Amniotic epithelial cell (primary cell): ENCODE measurements at places on chromosomes 6 and 20.
A peak's percentile ranks its signal among the peaks of the same experiment; 100 is the strongest.

DNA sequence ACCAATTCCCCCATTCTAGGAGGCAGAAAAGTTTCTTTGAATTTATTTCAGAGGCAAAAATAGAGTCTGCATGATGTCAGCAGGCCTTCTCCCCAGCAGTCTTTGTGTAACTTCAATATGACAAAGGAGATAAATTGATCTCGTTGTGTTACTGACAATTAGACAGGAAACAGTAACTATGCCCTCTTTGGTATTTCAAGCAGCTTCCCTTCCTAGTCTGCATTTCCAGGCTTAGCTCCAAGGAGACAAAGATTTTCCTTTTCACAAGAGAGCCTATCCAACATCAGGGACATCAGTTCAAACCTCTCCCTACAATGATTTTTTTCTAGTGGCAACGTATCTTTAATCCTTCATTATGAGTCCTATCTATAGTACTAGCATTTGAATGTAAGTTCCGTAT lies 245.9 kb upstream of the HSF2 start:
- DNase-seq, result no peak

GRCh38 chr6:8941577-8941976 lies 506.2 kb upstream of the SLC35B3 start:
- no peak for DNase-seq

DNA sequence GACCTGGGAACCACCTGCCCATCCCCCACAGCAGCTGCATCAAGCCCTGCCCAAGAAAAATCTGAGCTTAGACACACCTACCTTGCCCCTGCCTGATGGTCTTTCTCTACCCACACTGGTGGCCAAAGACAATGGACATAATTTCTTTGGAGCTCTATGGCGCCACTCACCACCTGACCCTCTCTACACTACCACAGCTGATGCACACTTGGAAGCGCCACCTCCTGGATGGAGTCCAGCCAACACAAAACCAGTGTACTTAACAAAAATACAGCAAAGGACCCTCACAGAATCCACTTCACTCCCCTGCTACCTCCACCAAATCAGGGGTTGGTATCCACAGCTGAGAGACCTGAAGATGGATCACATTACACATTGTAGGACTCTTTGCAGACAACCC lies 39.7 kb upstream of the CLVS2 start:
- DNase-seq, result no peak

GRCh38 chr6:129946439-129947140 lies 71.8 kb upstream of the L3MBTL3 start:
- no peak for DNase-seq

GRCh38 chr6:82691997-82692396 lies 328.4 kb downstream of the TPBG start:
- no peak for DNase-seq

GRCh38 chr6:149140137-149140909 lies 177.2 kb upstream of the TAB2 start:
- DNase-seq, result peak; percentile 52

- peak; percentile 47 for DNase-seq
Observed at GRCh38 chr6:17393892-17394631, 667 bp downstream of the CAP2 start.

- no peak for DNase-seq
Observed at GRCh38 chr6:13046084-13046483, 282.3 kb downstream of the TBC1D7 start.

- peak; percentile 29 for DNase-seq
Observed at GRCh38 chr20:5056801-5057599, 55.7 kb upstream of the SLC23A2 start.

- DNase-seq, result peak; percentile 63
Observed at GRCh38 chr6:72916906-72917305, 295.0 kb downstream of the KCNQ5 start.

- DNase-seq, result no peak
Observed at GRCh38 chr20:24459733-24460132, 9.7 kb upstream of the SYNDIG1 start.

DNA sequence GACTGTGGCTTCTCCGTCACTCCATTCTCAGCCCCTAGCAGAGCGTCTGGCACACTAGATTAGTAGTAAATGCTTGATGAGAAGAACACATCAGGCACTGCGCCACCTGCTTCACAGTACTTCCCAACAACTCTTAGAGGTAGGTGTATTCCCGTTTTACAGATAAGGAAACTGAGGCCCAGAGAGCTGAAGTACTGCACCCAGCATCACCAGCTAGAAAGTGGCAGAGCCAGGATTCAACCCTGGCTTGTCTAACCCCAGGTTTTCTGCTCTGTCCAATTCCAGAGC lies 3.5 kb downstream of the PRND start:
- no peak for DNase-seq

GRCh38 chr6:12361042-12361765 lies 71.0 kb downstream of the EDN1 start:
- no peak for DNase-seq

GRCh38 chr20:11891077-11891775 lies 26.5 kb upstream of the BTBD3 start:
- DNase-seq, result peak; percentile 18

DNA sequence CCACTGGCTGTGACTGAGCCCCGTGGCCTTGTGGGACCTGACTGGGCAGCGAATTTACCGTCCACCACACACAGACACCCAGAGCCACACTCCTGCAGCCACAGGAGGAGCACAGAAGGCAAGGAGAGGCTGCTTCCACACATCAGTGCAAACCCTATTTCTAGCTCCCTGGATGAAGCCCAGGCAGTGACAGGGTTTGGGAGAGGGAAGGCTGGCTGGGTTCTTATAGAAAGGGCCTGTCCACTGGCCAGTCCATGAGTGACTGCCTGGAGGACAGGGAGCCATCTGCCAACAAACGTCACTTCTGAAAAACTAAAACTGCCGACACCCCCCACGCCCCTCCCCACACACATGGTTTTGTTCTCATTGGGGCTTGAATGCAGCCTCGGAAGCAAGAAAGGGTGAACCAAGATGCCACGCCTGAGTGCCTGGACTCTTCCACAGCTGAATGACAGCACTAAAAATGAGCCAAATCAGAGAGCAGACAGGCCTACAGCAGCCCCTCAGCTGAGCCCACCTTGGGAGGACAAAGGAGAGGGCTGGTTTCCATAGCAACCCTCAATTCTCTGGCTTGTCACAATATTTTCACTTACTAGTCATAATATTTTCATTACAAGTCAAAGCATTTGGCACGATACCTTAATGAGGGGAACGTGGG lies 38.4 kb downstream of the RRBP1 start:
- DNase-seq, result no peak

DNA sequence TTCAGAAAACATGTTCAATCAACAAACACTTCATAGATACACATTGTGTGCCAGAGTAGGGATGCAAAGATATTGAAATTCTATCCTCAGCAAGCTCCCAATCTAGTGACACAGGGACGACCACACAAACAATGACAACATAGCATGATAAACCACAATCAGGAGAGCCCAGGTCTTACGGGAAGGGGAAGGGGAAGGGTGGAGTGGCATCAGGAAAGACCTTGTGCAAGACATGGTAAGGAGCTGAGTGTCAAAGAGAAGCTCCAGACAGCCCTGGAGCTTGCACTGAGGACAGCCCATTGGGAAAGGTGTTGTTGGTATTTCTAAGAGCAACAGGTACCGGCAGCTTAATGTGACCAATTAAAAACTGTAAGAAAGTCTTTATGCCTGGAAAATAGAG lies 103.6 kb downstream of the PDE7B start:
- no peak for DNase-seq

GRCh38 chr6:157089851-157090250 lies 233.5 kb downstream of the TMEM242 start:
- DNase-seq, result no peak

- DNase-seq, result no peak
Observed at GRCh38 chr6:45688180-45688579, 310.4 kb upstream of the SUPT3H start.

- no peak for DNase-seq
Observed at GRCh38 chr6:52117352-52117751, 29.9 kb upstream of the PKHD1 start.

- no peak for DNase-seq
Observed at GRCh38 chr20:58223358-58223941, 5.0 kb downstream of the ANKRD60 start.

GRCh38 chr6:134145786-134146185 lies 93.4 kb upstream of the SLC2A12 start:
- peak; percentile 86 for DNase-seq

DNA sequence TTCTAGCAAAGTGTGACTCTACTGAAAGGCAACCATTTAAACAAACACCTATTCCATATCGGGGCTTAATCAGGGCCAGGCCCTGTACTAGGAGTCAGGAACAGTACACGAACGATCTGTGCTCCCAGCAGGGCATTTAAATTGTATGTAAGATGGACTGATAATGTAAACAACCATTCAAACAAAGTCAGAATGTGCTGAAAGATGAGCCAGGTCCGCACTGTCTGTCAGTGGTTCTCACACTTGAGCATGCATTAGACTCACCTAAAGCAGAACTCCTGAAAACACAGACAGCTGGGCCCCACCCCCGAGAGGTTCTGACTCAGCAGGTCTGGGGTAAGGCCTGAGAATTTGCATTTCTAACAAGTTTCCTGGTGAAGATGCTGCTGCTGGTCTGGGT lies 81.6 kb downstream of the PXDC1 start:
- DNase-seq, result no peak

DNA sequence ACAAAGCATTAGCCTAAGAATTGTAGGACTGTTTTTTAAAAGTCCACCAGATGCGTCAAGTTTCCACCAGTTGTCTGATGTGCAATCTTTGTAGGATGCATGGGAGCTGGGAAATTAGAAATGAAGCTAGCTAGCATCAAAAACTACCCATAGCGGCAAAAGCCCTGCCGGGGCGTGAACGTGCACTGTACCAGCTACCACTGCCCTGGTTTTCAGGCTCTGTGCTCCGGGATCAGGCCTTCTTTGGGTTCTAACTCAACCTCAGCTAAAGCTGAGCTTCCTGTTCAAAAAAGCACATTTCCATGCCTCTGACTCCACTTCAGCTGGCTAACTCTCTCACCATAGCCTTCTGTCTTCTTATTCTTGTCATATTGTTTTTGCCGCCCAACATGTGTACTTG lies 26.9 kb upstream of the FUCA2 start:
- DNase-seq, result no peak

- peak; percentile 91 for DNase-seq
Observed at GRCh38 chr6:23349521-23350147, 776.4 kb upstream of the NRSN1 start.

DNA sequence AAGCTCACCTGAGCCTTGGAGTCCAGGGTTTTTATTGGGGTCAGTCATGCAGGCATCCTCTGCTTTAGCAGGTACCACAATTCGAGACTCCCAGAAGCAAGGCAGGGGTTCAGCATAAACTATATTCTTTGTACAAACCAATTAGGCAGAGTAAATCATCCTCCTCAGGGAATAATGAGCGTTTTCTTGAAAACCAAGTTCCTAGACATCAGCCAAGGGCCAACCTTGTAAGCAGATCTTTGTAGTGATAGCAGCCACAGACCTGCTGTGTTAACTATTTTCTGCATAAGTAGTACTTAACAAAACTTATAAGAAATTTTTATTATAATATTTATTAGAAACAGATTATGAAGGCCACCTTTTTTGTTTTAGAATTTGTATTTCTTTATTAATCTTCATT lies 74.7 kb downstream of the STXBP5 start:
- DNase-seq, result peak; percentile 34

DNA sequence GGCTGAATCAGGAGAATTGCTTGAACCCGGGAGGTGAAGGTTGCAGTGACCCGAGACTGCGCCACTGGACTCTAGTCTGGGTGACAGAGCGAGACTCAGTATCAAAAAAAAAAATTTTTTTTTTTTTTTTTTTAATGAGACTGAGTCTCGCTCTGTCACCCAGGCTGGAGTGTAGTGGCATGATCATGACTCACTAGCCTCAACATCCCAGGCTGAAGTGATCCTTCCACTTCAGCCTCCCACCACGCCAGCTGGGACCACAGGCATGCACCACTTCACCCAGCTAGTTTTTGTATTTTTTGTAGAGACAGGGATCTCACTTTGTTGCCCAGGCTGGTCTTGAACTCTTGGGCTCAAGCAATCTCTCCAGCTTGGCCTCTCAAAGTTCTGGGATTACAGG lies 53.3 kb downstream of the MYO6 start:
- DNase-seq, result peak; percentile 15

- DNase-seq, result no peak
Observed at GRCh38 chr20:45470937-45471336, 1.4 kb downstream of the WFDC2 start.

DNA sequence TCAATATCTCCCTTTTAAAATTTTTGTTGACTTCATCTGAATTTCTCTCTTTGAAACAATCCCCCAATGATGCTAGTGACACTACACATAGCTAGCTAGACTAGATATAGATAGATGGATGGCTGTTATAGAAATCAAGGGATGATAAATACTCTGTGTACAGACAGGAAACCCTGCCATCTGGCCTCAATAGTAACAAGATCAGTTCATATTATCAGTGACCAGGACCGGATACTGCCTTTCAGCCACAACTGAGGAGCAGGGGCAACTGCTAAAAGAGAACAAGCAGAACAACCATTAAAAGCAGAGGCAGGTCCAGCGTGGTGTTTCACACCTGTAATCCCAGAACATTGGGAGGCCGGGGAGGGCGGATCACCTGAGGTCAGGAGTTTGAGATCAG lies 118.3 kb upstream of the FAM184A start:
- no peak for DNase-seq

GRCh38 chr6:159640722-159641482 lies 52.1 kb downstream of the SOD2 start:
- no peak for DNase-seq

DNA sequence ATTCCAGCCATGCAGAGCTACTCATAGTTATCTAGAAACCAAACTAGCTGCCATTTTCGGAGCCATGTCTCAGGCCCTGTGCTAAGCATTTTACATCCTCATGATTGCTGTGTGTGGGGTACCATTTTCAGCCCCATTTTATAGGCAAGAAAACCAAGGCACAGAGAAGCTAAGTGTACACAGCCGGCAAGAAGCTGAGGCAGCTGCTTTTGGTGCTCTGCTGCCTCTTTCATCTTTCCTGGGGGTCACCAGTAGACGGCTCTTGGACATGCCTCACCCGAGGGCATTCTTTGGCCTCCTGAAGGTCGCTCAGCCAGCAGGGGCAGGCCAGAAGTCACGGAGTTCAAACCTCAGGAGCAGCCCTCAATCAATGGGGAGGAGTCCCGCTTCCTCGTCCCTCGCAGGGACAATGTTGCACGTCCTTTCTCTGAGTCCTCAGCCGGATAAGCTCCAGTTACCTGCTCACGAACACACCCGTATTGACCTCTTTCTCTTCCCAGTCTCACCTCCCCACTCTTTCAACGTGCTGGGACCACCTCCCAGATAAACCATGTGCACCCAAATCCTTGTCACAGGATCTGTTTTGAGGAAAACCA lies 82.6 kb upstream of the BLCAP start:
- no peak for DNase-seq
